ENCODE measurements at places on chromosomes 2 and 18.

GRCh38 chr2:25409468-25409867, 67.7 kb upstream of the DNMT3A start:
- no peak for DNase-seq

GRCh38 chr18:45850021-45850420, 24.5 kb downstream of the SIGLEC15 start:
- no peak for DNase-seq

GRCh38 chr2:213125646-213126347, 25.6 kb downstream of the IKZF2 start:
- DNase-seq, result no peak

- DNase-seq, result no peak
Measured at GRCh38 chr2:189393440-189394111, 47.7 kb upstream of the WDR75 start.

DNA sequence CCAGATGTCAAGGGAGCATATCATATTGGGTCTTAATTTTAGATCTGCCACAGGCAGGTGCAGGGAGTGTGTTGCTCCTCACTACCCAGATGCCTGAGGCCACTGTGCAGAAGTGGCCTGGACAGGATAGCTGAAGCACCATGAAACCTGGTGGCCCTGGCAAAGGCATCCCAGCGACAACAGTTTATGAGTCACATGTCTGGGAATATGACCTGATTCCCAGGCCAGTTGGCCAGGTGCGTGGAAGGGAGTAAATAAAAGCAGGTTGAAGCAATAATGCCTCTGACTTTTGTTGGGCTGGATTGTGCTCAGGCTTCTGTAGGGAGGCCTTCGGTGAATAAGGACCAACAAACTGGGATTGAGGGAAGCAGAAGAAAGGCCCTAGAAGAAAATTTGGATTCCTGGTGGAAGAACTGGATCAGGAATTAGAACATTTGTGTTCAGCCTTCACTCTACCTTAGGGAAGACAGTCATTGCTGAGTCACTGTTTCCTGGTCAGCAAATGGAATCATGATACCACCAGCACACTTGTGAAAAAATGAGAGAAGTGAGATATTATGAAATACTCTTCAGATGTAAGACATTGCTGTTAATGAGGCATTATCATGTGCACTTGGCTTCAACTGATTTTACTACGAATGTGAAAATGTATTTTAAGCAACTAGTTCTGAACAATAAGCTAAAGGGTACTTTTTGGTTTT, 78.4 kb upstream of the ZNF516 start:
- no peak for DNase-seq

DNA sequence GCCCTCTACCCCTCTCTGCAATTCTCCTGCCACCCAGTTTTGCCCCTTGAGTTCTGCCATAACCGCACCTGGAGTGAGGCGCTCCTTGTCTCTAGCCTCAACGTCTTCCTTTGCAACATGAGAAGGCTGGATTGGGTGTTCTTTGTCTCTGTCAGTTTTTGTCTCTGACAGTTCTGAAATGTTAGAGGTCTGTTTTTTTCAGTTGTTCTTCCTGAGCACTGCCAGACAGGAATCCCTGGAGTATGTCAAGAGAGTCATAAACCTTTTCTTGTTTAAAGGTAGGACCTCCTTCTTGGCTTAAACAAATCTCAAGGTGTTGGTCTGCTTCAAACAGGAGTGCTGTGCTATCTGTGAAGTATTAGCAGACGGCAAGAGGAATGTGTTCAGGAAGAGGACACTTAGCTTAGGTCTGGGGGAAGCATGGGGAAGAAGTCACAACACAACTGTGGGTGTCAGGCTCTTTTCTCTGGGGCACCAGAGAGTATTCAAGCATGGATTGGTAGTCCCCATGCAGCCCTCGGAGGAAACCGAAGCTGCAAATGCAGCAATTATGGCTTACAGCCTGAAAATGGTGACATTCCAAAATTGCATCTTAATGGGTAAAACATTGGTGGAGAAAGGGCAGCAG, 32.3 kb downstream of the AFF3 start:
- DNase-seq, result no peak

All from cortex of kidney (tissue), 1 donor.